ENCODE measurements at places on chromosomes 2 and 18. TPM values are rescaled to one million over a fixed set of nuclear protein-coding genes. Genes with fewer than 3 reads are reported as not detected.

Gene SPOPL
- total RNA-seq = 30.1 TPM

Gene SH3RF3
- total RNA-seq = 10.1 TPM

Gene IL36G
- total RNA-seq = not detected

Gene FEV
- total RNA-seq = not detected

Gene ABCG5
- not detected for total RNA-seq

Gene COL4A4
- total RNA-seq = 4.9 TPM

Gene SOWAHC
- 23.0 TPM for total RNA-seq

All from tongue (tissue), 3 donors.